Cardiac septum (tissue), 1 donor: ENCODE measurements at places on chromosomes 4 and X. TPM values are rescaled to one million over a fixed set of nuclear protein-coding genes. Genes with fewer than 3 reads are reported as not detected.

DNA sequence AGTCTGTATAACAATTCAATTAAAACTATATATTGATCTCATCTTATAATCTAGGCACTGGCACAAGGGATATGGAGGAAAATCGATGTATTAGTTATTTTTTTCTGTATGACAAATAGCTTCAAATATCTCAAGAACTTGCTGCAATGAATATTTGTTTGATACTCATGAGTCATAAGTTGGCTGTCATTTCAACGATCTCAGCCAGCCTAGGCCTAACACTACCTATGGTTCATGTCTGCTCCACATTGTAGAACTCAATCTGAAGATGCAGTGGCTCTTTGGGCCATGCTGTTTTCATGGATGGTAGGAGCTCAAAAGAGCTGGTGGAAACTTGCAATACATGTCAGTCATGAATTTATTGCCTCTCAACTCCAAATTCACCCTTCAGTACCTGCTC is 44.7 kb downstream of the MAGEB17 start:
- no peak for DNase-seq

The TMEM129 gene
- 38.1 TPM for total RNA-seq

The AKAP4 gene
- total RNA-seq, result not detected

DNA sequence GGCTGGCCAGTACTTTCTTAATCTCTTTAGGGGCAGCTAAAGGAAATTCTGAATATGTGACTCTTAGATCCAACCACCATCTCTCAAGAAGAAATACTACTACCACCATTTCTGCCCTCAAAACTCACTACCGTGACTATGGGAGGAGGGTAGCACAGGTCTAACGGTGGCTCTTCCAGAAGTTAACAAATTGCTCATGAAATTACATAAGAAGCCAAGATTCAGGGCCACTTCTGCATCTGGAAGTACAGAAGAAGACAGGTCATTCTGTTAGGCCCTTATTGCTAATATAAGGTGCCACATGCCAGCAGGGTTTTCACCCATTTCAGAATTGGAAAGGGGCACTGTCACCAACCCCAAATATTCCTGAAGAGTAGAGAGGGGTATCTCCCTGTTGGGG is 19.6 kb upstream of the NKRF start:
- no peak for DNase-seq

The GLRA2 gene
- not detected for total RNA-seq

GRCh38 chr4:24212642-24213041 is 322.8 kb upstream of the PPARGC1A start:
- no peak for DNase-seq

GRCh38 chrX:137031517-137032340 is 2.1 kb downstream of the GPR101 start:
- no peak for DNase-seq

GRCh38 chrX:72001906-72002305 is 91.3 kb downstream of the NHSL2 start:
- DNase-seq, result no peak

GRCh38 chrX:53458082-53458481 is 23.9 kb upstream of the HSD17B10 start:
- no peak for DNase-seq

The HSD17B10 gene
- total RNA-seq, result 85.2 TPM

The HTN3 gene
- total RNA-seq, result not detected

The CD38 gene
- 0.92 TPM for total RNA-seq

GRCh38 chr4:121358473-121358872 is 22.3 kb downstream of the QRFPR start:
- no peak for DNase-seq

DNA sequence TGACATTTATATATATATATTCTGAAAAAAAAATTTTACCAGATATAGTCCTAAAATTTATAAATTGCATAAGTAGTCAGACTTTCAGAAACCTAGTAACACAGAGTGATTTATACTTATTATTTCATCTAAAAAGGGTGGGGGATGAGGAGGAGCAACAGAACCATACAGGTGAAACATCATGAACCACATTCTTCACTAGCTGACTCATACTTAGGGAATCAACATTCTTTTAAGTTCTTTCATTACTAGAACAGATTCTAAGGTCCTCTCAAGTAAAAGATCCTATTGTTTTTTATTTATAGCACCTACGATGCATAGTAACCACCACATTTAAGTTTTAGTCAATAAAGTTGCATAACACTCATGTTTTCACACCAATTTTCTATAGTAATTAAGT is 166.1 kb downstream of the LRBA start:
- no peak for DNase-seq

The PPARGC1A gene
- total RNA-seq, result 99.6 TPM

DNA sequence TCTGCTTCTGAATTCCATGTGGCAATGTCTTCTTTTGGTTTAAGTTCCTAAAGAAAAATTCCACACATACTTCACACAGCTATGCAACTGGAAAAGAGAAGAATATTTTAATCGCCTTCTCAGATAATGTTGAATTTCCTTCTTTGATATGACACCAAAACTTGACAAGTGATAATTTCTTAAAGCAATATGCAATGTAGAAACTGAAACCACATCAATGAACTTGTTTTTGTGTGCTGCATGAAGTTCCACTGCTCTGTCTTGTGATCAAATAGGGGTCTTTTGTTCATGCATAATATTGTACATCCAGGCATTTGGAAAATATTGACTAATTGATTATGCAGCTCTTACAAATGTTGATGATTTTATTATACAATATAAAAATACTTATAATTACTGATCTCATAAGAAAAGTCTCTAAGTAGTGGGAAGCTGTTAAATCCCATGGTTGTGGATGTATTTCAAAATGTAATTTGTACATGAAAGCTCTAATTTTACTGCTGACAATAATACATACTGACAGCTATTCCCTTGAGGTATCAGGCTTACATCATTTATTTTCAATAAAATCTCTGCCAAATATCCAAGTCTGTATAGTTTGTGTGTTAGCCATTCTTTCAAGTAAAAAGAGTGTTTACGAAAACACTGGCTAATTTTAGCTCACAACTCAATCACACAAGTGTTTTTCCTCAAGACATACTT is 56.5 kb downstream of the AGA start:
- no peak for DNase-seq

- DNase-seq, result no peak
Observed at GRCh38 chr4:48967101-48967500, 19.0 kb upstream of the CWH43 start.

The ATP1B4 gene
- total RNA-seq, result 16.9 TPM

The SCRG1 gene
- total RNA-seq, result 1.1 TPM

The ZNF157 gene
- 0.11 TPM for total RNA-seq

DNA sequence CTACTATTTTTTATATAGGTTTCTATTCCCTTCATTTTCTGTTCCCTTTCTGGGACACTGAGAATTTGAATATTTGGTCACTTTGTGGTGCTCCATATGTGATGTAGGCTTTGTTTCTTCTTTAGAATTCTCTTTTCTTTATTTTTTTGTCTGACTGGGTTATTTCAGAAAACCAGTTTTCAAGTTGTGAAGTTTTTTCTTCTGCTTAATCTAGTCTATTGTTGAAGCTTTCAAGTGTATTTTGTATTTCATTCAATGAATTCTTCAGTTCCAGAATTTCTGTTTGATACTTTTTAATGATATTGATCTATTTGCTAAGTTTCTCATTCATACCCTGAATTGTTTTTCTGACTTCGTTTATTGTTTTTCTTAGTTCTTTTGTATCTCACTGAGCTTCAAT is 96.2 kb upstream of the HAND2 start:
- no peak for DNase-seq

The MFAP3L gene
- 1.2 TPM for total RNA-seq

DNA sequence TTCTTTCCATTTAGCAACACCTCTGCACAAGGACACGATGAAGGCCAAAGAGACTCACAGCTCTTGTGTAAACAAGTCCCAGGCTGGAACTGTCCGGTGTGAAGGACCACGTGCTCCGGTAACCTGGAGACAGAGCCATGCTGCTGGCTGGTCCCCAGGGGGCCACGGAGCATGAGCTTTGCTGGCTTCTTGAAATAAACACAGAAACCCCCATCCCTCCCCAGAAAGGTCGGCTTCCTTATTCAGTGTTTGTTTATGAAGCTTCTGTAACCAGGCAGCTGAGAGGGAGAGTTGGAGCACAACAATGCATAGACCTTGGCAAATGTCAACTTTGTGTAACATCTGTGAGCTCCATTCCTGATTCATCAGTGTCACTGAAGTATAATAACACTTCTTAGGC is 109.4 kb downstream of the GPR143 start:
- no peak for DNase-seq

GRCh38 chr4:133910165-133910564 is 291.4 kb downstream of the PABPC4L start:
- DNase-seq, result no peak

The GAGE12F gene
- not detected for total RNA-seq

GRCh38 chr4:138843616-138844015 is 172.0 kb upstream of the NOCT start:
- DNase-seq, result no peak

GRCh38 chr4:25638221-25638601 is 17.4 kb upstream of the SLC34A2 start:
- DNase-seq, result no peak

DNA sequence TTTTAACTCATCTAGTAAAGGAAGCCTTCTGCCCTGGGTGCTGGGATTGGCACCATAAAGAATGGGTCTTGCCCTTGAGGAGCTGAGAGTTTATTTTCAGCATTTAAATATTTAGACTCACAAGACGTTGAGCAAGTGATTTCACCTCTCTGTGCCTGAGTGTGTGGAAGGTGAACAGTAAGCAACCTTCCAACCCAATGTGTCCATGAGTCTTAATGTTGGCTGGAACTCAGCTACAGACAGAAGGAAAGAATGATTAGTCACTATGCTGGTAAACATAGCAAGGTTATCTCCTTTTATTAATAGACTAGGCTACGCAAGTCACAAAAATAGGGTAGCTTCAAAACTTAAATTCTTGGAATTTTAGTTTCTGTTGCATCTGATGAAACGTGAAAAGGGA is 277.4 kb upstream of the GATB start:
- no peak for DNase-seq

DNA sequence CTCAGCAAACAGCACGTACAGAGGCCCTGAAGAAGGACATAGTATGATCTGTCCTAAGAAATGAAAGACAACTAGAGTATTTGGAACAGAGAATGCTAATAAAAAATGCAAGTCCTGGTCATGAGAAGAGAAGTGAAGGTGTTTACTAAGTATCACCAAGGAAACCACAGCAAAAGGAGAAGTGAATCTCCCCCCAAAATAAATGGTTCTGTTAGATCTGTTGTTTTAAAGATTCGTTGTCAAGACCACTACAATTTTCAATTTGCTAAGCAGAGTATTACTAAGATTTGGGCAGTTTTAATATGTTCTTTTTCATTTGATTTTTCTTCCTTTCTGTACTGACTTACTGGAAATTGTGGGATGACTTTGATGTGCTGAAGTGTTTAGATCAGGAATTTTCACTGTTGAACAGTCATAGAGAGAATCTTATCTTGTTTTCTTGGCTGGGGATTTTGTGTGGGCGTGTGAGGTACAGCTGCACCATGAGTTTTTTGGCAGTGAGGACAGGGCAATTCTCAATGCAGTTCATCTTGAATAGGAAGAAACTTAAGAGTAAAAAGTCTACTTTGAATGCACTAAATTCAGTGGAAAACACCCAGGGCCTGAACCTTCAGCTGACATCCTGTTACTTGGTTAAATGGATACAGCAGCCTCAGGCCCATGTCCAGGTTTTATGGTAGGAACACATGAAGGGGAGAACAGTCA is 132.2 kb downstream of the STIM2 start:
- DNase-seq, result no peak

DNA sequence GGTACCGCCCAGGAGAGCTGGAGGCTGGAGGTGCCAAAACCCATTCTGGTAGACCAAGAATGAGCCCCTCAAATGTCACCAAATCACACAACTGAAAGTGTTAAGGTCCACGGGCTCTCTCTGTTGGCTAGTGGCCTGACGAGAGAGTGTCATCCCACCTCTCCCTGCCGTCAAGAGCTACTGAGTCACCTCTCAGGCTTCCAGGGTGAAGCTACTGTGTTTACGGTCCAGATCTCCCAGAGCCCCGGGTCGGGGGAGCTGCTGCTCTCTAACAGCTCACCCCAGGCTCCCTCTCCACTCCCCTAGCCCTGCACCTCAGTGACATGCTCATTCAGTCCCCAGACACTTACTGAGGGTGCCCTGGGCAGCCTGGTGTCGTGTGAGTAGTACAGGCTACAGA is 59.2 kb downstream of the ADGRG2 start:
- DNase-seq, result no peak

GRCh38 chrX:117397844-117398243 is 718.8 kb downstream of the KLHL13 start:
- no peak for DNase-seq

GRCh38 chrX:133638285-133638684 is 223.0 kb upstream of the GPC4 start:
- DNase-seq, result no peak

DNA sequence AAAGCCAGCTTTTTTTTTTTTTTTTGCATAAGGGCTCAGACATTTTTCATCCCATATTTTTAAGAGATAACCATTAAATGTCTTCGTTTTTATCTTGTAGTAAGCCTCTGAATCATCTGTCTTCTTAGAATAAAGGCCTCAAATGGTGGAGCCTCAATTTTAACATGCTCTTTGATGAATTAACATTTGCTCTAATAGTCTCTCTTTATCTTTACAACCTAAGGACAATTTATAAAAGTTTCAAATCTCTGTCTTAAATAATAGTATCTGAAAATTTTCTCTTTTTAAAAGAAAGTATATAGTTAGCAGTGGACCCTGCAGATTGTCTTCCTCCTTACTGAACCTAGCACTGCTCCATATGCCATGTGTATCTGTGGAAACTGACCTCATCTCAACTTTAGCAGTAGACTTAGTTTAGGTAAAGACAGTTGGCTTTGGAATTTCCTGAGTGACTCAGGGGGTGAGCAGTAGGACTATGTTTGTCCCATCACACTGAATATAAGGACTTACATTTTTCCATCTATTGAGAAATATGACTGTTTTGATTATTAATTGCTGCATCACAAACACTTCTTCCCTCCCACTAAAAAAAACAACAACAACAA is 1658.0 kb downstream of the STIM2 start:
- no peak for DNase-seq

The DHRSX gene
- 24.9 TPM for total RNA-seq
